Astrocyte (in vitro differentiated cells and primary cell): ENCODE measurements at places on chromosomes 16 and 17.

- DNase-seq = no peak
Measured at GRCh38 chr17:75922963-75923874, 17.6 kb downstream of the FBF1 start.

- peak; percentile 13 for DNase-seq
Measured at GRCh38 chr17:2724784-2725164, 13.2 kb upstream of the CLUH start.

- DNase-seq = no peak
Measured at GRCh38 chr16:6375465-6376075, 957.1 kb upstream of the RBFOX1 start.

GRCh38 chr16:86579268-86580062 is 1.1 kb downstream of the FOXL1 start:
- no peak for DNase-seq

GRCh38 chr17:48100591-48101011 is 677 bp downstream of the CBX1 start:
- peak; percentile 53 for DNase-seq

- DNase-seq = no peak
Measured at GRCh38 chr16:2865651-2866050, 7.7 kb upstream of the PRSS22 start.

DNA sequence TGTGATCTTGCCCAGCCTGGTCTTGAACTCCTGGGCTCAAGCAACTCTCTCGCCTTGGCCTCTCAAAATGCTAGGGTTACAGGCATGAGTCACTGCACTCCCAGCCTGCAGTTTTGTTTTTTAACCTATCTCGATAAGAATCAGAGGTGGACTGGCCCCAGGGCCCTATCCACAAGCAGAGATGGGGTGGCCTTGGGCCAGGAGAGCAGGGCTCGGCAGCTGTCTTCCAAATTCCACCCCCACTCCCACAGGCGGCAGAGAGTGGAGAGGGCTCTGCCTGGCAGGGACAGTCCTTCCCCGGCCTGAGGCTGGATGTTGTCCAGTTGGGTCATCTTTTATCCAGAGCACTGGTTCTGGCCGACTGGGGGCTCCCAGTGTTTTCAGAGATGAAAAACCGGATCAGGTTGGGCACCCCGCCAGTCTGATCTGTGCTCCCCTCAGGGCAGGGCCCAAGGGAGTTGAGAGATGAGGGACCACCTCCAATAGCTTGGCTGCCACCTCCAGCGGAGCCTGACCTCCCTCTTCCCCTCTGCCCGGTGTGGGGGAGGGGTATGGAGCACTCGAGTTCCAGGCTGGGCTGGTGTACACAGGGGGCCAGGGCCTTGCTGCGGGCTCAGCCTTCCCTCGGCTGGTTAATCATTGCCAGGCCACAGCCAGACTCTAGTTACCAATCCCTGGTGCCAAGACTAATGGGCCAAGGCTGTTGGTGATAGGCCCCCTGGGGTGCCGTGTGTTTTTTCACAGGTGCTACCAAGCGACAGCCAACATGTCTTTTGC is 30.3 kb upstream of the MYO15B start:
- DNase-seq = peak; percentile 27

DNA sequence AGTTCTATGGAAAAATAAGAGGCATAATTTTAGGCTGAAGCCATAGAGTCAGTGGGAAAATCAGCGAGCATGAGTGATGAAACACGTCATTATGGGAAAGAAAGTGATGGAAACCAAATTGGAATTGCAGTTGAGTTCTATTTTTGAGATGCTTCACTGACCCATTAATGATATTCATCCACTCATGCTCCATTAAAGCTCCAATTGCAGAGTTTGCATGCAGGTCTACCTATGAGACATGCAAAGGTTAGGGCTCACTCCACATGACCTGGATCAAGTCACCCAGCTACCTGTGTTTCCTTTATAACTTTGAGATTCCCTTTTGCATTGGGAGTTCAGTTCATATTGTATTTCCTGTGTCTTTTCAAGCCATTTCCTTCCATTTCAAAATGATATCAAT is 8.0 kb upstream of the KRTAP2-4 start:
- no peak for DNase-seq
